ENCODE measurements at places on chromosomes 2 and 18.

- DNase-seq, result no peak
Observed at GRCh38 chr2:184685999-184686841, 87.9 kb downstream of the ZNF804A start.

GRCh38 chr2:39513641-39514094 lies 76.6 kb upstream of the MAP4K3 start:
- DNase-seq, result peak; percentile 55

GRCh38 chr2:171855401-171855800 lies 38.6 kb downstream of the SLC25A12 start:
- DNase-seq, result no peak

DNA sequence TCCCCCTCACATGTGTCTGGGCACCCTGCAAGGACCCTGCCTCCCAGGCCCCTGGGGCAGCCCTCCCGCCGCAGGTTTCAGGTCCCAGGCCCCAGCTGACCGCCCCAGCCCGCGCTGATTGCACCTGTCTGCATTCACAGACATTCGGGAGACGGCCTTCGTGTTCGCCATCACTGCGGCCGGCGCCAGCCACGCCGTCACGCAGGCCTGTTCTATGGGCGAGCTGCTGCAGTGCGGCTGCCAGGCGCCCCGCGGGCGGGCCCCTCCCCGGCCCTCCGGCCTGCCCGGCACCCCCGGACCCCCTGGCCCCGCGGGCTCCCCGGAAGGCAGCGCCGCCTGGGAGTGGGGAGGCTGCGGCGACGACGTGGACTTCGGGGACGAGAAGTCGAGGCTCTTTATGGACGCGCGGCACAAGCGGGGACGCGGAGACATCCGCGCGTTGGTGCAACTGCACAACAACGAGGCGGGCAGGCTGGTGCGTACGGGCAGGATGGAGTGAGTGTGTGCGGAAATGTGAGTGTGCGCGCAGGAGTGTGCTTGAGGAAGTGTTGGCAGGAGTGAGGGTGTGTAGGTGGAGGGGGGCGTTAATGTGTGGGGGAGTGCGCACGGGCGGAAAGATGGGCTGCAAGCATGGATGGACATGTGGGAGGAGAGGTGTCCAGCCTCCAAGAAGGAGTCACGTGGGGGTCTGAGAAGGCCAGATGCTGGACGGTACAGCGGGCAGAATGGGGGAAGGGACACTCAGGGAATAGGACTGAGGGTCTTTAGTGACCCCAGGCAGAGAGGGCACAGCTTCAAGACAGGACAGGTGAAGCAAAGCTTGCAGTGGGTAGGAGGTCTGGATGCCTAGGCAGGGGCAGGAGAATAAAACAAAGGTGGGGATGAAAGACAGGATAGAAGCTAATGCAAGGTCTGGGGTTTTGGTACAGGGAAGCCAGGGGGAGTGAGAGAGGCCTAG lies 9.0 kb upstream of the WNT10A start:
- no peak for DNase-seq

DNA sequence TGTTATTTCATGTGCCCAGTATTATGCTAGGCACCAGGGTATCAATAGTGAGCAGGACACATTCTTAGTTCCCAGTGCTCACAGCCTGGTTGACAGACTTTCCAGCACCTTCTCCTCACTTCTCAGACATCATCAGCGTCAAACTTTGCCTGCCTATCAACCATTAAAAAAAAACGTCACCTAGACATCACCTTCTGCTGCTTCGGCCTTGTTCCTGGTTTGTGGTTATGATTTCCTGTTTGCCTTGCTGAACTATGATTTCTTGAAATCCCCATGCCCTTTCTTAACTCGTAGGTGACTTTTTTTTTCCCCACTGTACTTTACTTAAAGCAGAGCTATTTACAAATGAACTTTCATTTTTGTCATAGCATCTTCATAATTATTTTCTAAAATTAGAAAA lies 60.4 kb upstream of the NABP1 start:
- no peak for DNase-seq

DNA sequence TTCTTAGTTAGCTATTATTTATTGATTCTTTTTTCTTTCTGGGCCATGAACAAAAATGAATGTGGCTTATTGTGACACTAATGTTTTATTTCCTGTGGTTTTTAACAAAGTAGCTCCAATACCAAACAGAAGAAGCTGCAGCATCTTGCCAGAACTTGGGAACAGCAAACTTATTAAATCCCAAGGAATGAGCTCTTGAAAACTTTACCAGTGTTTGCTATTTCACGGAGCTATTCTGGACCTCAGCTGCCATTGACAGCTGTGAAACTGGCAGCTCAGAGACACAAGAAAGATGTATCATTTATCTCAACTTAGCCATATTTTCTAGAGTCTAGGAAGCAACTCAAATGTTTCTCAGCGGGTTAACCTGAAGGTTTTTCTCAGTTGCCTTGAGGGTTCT lies 91.0 kb upstream of the NEUROD1 start:
- no peak for DNase-seq

GRCh38 chr2:55842046-55842445 lies 81.5 kb downstream of the EFEMP1 start:
- DNase-seq, result no peak

DNA sequence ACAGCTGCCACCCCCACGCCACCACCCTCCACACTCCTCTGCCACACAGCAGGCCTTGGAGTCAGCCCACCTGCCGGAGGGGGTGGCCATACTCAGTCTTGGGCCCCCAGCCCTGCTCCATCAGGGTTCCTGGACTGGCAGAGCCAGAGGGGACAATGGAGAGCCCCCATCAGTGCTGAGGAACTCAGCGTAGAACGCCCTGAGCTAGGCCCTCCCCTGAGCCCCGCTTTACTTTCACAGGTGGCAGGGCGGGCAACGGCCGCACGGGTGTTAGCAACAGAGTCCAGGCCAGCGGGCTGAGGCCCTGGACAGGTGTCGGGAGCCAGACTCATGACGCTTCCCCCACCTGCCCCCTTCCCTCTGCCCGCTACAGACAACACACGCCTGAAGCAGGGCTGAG lies 47.1 kb downstream of the FOSL2 start:
- no peak for DNase-seq

DNA sequence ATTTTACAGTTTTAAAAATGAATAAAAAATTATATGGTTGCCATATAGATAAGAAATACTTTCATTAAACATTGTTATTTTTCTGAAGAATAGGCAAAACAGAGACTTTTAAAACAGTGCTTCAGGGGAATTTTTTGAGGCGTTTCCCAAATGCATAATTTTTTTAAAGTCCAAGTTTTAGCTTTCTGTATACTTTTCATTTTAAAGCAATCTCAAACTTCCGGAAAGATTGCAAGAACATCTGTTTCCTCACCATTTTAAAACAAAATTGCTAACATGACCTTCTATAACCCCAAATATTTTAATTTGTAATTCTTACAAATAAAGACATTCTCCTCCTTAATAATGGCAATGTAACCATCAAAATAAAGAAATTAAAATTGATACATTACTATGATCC lies 15.1 kb upstream of the MBD2 start:
- no peak for DNase-seq

DNA sequence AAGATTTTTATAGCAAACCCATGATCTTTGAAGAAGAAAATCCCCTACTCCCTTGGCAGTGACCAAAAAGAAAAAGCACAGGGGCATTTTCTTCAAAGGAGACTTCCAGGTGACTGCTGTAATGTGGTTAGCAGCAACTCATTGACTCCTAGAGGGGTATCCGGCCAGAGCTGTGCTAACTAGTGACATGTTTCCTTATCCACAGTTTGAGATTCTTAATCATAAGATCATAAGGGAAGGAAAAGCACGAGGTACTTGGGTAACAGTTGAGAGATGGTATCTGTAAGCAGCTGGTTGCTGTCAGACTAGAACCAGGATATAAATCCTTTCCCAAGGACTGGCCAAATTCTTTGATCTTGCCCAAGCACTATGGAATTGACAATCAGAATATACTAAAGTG lies 124.7 kb downstream of the MREG start:
- DNase-seq, result no peak

DNA sequence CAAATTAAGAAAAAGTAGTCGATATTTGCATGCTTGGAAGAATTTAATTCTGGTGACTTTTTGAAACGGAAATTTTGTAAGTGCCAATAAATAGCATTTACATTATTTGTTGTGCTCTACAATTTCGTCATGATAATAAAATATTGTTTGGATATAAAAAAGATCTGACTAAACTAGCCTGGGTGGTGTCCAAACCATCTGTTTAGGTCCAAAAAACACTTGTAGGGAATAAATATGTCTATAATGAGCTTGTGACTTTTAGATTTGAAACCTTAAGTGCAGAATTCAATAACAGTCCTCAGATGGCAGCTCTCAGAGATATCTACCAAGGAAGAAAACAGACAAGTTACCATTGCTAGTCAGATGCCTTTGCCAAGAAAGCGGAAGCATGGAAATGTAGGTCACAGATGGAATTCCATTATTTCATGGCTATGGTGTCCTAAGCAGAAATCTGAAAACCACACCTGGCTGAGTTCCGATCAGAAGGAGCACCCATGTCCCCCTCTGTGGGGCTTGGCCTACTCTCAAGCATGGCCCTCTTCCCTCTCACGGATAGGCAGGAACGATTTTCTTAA lies 731.1 kb downstream of the RNF144A start:
- DNase-seq, result no peak

DNA sequence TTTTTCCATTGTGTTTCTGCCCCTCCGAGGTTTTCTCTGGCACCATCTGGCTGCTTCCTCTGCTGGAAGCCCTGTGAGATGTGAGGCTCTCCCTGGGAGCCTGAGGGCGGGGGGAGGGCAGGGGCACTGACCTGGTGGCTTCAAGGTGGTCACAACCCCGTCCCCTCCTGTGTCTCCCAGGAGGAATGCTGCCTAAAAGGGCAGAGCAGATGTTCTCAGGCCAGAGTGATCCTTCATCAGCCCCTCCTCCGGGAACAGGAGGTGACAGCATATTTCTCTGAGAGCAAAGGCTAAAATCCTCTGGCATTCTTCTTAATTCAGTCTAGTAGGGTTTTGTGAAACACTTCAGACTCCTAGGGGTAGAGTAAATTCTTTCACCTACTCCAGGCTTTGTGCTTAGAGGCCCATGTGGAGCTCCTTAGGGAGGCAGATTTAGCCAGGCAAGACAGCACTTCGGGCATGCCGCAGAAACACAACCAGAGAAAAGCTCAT lies 18.3 kb upstream of the GREB1 start:
- peak; percentile 58 for DNase-seq

- DNase-seq, result no peak
Observed at GRCh38 chr2:6854416-6854815, 11.3 kb downstream of the CMPK2 start.

GRCh38 chr2:26184555-26185303 lies 11.8 kb downstream of the GAREM2 start:
- DNase-seq, result peak; percentile 83

GRCh38 chr18:65755616-65756015 lies 4.8 kb downstream of the CDH7 start:
- no peak for DNase-seq

DNA sequence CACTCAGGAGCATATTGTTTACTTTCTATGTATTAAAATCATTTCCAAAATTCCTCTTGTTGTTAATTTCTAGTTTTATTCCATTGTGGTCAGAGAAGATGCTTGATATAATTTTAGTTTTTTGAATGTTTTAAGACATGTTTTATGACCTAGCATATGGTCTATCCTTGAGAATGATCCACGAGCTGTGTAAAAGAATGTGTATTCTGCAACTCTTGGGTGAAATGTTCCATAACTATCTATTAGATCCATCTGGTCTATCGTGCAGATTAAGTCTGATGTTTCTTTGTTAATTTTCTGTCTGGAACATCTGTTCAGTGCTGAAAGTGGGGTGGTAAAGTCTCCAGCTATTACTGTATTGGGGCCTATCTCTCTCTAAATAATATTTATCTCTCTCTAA lies 83.3 kb upstream of the EPAS1 start:
- no peak for DNase-seq

- peak; percentile 68 for DNase-seq
Observed at GRCh38 chr2:10283106-10284062, 19.3 kb upstream of the HPCAL1 start.

GRCh38 chr18:46629361-46629760 lies 27.7 kb downstream of the LOXHD1 start:
- DNase-seq, result no peak

DNA sequence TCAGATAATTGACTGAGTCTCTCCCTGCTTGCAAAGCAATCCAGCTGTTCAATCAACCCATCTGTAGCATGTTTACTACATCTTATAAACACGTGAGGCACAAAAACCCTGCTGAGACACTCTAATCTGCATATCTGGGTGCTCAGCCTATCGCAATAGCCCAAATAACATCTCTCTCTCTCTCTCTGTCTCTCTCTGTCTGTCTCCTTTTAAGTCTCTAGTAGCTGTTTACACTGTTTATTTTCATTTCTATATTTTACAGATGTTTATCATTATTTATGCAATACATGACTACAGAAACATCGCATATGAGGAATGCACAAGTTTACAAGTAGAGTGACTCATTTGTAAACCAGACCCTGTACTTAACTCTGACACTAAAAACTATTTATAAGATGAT lies 422.1 kb upstream of the DSEL start:
- no peak for DNase-seq

DNA sequence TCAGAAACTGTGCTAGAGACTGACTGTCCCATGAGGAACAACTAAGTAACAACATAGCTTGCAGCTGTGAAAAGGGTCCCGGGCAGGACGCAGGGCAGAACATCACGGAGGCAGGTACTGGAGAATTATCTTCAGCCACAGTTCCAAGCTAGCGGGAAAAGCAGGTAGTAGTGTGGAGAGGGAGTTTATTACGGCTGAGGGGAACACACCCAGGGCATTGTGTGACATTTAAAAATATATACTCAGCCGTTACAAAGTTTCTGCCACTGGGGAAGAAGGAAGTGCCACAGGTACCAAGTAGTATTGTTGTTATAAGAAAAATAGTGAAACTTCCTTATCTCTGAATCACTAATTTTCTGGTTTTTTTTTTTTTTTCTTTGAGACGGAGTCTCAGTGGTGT lies 179.6 kb downstream of the LAMA1 start:
- DNase-seq, result no peak

DNA sequence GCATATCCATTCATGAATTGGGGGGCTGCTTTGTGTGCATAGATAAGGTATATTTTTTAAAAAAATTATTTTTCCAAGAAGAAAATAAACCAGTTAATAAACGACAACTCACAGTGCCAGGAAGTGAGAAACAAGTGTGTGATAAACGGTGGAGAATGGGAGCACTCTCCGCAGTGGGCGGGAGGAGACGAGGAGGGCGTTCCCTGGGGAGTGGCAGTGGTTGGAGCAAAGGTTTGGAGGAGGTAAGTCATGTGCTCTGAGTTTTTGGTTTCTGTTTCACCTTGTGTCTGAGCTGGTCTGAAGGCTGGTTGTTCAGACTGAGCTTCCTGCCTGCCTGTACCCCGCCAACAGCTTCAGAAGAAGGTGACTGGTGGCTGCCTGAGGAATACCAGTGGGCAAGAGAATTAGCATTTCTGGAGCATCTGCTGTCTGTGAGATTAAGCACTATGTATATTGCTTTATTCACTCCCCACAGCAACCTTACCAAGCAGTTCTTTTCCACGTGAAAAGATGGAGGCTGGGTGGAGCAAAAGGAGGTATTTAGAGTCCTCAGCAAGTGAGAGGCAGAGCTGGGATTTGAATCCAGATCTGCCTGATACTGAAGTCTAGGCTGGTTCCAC lies 27.0 kb upstream of the CASP8 start:
- DNase-seq, result peak; percentile 90

GRCh38 chr18:5414546-5414945 lies 119.0 kb upstream of the ZBTB14 start:
- DNase-seq, result peak; percentile 69

- DNase-seq, result no peak
Observed at GRCh38 chr2:42076357-42077225, 28.8 kb downstream of the PKDCC start.

GRCh38 chr2:190636361-190636760 lies 12.5 kb upstream of the NAB1 start:
- DNase-seq, result no peak
